Stomach (tissue), 19 donors: ENCODE measurements at places on chromosomes 1 and 21. TPM values are rescaled to one million over a fixed set of nuclear protein-coding genes. Genes with fewer than 3 reads are reported as not detected.

The SPRR2A gene
- total RNA-seq: not detected

The OR2T29 gene
- total RNA-seq: not detected

GRCh38 chr1:78533527-78533926 lies 42.8 kb downstream of the PTGFR start:
- H3K4me1 ChIP-seq: no peaks in the 10 kb centered on the region
- H3K4me3 ChIP-seq: no peak overlapping the region

GRCh38 chr21:38376235-38376634 lies 119.4 kb downstream of the KCNJ15 start:
- no peak for DNase-seq
- H3K27ac ChIP-seq: no peak overlapping the region
- no peaks in the 10 kb centered on the region for H3K36me3 ChIP-seq
- no peaks in the 10 kb centered on the region for H3K27me3 ChIP-seq
- peak overlapping the region; percentile 20 for H3K4me3 ChIP-seq
- H3K4me1 ChIP-seq: no peaks in the 10 kb centered on the region
